ENCODE measurements at places on chromosomes 5 and 9. TPM values are rescaled to one million over a fixed set of nuclear protein-coding genes. Genes with fewer than 3 reads are reported as not detected.

Gene PCDHGB6
- total RNA-seq, result 13.6 TPM

Gene SLC6A19
- not detected for total RNA-seq

Gene SPATA31D4
- not detected for total RNA-seq

Gene PKD2L2
- total RNA-seq, result 0.20 TPM

Gene ATP6V1G1
- total RNA-seq, result 197 TPM

DNA sequence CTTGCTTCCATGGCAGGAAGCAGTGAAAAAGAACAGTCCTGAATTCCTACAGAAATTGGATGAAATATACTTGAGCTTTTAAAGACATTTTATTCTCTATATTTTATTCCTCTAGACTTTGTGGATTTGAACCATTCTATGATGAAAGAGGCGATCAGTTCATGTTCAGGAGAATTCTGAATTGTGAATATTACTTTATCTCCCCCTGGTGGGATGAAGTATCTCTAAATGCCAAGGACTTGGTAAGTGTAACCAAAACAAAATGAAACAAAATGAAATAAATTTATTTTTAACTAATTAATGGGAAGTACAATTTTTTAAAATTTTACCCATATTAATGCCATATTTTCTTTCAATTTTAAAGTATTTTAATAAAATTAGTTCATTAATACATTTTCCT, 34.1 kb downstream of the STARD4 start:
- H3K27me3 ChIP-seq, result no peaks in the 10 kb centered on the region
- DNase-seq, result no peak
- no peaks in the 10 kb centered on the region for H3K4me1 ChIP-seq
- H3K4me3 ChIP-seq, result no peak overlapping the region

- H3K4me3 ChIP-seq, result no peak overlapping the region
- H3K36me3 ChIP-seq, result no peaks in the 10 kb centered on the region
- no peaks in the 10 kb centered on the region for H3K27me3 ChIP-seq
- no peak for DNase-seq
Measured at GRCh38 chr5:55303238-55303690, 4.2 kb downstream of the DHX29 start.

- H3K4me1 ChIP-seq, result no peaks in the 10 kb centered on the region
- no peak for DNase-seq
- H3K27ac ChIP-seq, result no peak overlapping the region
Measured at GRCh38 chr5:59999056-59999455, 105.5 kb upstream of the PDE4D start.

DNA sequence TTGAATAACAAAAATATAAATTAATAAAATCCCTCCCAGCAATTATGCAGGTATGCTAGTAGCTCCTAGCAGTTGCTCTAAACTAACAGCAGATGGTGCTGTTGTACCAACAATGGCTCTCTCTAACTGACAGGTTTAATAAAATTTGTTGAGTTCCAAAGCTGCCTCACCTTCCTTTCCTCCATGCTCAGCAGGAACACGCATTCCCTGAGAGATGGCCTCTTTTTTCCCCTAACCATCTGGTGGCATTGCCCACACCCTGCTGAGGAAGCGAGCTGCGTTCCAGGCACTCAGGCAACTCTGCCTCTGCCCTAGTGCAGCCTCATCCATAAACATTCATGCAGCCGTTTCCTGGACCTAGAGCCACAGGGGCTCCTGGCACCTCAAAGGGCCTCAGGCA, 106.2 kb downstream of the KLHL3 start:
- no peak overlapping the region for H3K27ac ChIP-seq
- no peaks in the 10 kb centered on the region for H3K27me3 ChIP-seq
- peak; percentile 33 for DNase-seq
- H3K4me1 ChIP-seq, result peaks cover 8% of the 10 kb centered on the region
- H3K4me3 ChIP-seq, result no peak overlapping the region
